ENCODE measurements at places on chromosomes 1 and 21. TPM values are rescaled to one million over a fixed set of nuclear protein-coding genes. Genes with fewer than 3 reads are reported as not detected.

The AIM2 gene
- not detected for total RNA-seq

The THEM5 gene
- not detected for total RNA-seq

The IFNLR1 gene
- under 0.01 TPM for total RNA-seq

DNA sequence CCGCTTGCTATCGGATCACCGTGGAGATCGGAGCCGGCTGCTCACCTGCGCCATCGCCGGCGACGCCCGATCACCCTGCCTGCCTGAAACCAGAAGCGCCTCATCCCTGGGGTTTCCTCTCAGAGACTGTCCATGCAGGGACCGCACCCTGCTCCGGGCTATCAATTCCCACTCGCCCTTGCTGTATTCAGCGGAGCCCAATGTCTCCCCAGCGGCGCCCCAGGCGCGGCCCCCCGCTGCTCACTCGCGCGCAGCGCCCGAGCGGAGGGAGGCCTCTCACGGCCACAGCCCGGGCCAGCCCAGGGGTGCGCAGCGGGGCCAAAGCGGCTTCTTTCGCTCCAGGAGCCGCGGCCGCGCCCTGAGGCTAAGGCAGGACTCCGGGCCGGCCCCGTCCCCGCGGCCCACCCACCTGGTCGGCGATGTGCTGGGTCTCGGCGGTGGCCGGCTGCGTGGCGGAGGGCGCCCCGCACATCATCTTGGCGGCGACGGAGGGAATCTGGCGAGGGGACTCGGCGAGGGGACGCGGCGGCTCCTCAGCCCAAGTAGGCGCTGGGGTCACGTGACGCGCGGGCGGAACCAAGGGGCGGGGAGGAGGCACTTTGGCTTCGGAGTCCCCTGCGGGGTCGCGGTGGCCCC lies at the start of gene CSTB:
Gene CSTB, minus strand, starts transcription at position 514 of the 636 bp plus-strand sequence. Its CDS starts 39 bp downstream, at position 475.
- DNase-seq, result peak; percentile 50

DNA sequence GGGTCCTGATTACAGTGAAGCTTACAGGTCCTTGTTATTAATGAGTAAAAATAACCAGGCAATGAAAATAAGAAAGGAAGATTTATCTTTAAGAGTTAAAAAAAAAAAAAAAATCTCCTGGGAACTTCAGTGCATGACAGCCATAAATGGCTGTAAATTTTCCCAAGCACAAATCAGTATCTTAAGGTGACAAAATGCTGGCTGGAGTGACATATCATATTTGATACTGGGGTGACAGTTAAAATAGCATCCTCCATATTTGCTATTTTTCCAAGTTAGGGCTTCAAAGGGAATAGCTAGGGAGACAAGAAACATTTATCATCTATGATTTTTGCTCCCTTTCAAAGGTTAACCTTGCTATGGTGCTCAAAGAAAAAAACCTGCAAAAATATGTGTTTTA lies 226.6 kb downstream of the PRDM2 start:
- DNase-seq, result no peak

DNA sequence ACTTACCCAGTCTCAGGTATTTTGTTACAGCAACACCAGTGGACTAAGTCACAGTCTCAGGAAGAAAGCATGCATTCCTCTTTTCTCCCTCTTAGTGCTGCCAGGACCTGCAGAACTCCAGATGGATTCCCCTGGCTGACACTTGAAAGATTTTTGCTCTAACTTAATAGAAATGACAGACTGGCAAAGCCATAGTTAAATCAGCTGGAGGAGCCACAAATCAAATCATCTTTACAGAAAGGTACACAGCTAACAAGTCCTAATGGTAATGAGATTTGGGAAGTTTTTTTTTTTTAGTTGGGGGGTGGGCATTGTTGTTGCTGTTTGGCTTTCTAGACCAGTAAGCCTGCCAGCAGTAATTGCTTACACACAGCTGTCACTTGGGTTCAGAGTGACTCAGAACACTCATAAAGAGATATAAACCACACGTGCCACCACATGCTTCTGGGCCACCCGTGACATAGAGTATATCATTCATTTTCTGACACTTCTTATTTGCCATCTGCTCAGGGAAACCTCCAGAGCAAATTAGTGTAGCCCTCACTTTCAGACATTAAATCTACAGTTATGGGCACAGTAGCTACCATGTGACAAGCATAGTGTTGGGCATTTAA lies 72.4 kb downstream of the FH start:
- no peak for DNase-seq

GRCh38 chr1:161988413-161988812 lies 35.3 kb downstream of the OLFML2B start:
- no peak for DNase-seq

DNA sequence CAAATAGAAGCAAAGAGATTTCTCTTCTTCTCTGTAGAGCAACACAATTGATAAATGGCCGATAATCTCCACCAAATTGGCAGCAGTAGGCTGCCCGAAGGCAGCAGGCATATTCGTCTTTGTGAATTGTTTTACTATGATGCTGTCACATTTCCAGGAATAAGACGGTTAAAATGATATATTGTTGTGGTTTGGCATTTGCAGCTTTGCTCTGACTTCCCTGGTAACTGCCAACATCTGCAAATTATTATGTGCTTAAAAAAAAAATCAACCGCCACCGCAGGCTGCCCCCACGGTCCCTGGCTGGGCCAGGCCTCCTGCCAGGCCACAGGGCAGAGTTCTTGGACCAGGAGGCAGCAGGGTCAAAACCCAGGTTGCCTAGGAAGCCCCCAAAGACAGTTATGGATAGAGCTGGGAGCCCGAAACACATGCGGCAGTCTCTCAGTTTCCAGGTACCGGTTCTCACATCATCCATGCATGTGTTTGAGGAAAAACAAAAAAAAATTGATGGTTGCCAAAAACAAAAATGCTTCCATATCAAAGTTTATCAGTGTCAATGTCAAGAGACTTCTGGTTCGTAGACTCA lies 179.3 kb downstream of the ETS2 start:
- DNase-seq, result peak; percentile 96

GRCh38 chr1:34367954-34368353 lies 191.2 kb downstream of the C1orf94 start:
- no peak for DNase-seq

DNA sequence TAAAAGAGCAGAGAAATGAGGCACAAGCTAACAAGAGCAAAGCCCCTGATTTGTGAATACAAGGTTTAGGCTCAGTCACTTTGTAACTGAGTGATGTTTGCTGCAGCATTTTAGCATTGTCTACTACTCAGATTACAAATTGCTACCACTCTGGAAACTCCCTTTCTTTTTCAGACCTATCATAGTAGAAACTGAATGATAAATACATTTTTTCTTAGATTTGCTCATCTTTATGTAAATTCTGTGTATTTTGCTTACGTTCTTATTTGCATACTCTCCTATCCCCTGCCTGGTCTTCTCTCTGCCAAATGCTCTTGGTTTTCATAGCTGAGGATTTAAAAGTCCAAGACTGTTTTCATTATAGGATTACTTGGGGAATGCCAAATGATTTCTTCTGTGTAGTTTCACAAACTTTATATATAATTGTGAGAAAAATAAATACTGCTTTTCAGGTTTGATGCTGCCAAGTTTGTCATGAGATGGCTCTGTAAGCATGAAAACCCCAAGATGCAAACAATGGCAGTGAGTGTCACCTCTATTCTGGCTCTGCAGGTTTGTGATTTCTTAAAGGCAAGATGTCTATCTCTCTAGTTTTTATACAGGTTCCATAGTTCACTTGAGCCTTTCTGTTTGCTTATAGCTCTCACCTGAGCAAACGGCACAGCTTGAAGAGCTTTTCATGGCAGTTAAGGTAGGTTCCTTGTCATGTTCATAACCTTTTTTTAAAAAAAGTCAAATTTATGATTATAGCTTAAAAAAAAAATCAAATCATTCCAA lies 24.7 kb downstream of the ZYG11A start:
- DNase-seq, result no peak

GRCh38 chr1:45009956-45010854 lies 919 bp downstream of the HECTD3 start:
- no peak for DNase-seq

DNA sequence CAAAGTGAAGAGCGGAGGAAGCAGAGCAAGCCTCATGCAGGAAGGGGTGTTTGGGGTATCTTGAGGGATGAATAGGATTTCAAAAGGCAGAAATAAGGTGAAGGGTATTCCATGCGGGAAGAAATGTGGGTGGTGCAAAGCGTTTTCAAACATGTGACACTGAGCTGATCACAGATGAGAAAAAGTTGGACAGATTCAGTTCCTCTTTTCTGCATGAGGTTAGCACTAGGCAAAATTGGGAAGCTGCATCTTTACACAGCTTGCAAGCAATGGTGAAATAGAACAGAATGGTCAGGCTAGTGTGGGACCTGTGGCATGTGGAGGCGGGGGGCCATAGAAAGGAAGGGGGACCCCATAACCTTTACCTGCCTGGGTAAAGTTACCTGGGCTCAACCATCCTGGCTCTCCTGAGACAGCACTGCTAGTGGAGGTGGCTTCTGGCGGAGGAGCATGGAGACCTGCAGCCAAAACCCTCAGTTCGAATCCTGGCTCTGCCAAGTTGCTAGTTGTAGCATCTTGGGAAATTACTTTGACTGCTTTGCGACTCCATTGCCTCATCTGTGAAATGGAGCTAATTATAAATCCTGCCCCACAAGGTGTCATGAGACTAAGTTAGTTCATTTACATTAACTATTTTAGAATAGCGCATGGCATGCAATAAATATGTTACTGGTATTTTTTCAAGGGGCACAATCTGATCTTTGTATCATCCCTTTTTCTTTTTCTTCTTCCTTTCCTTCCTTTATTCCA lies 16.4 kb downstream of the KCNA10 start:
- no peak for DNase-seq
